ENCODE measurements at places on chromosomes 6 and 20. TPM values are rescaled to one million over a fixed set of nuclear protein-coding genes. Genes with fewer than 3 reads are reported as not detected.
A peak's percentile ranks its signal among the peaks of the same experiment; 100 is the strongest.

- no peak for DNase-seq
- H3K27me3 ChIP-seq: no peaks in the 10 kb centered on the region
- no peak overlapping the region for H3K27ac ChIP-seq
These were observed 14.2 kb downstream of the KATNA1 start for GRCh38 chr6:149634315-149634714.

GRCh38 chr20:32395066-32395465, 36.9 kb downstream of the ASXL1 start:
- H3K27ac ChIP-seq: no peak overlapping the region
- H3K27me3 ChIP-seq: no peaks in the 10 kb centered on the region
- H3K4me1 ChIP-seq: no peaks in the 10 kb centered on the region
- DNase-seq: no peak

GRCh38 chr6:14784596-14785492, 461.0 kb upstream of the JARID2 start:
- no peak for DNase-seq
- H3K4me3 ChIP-seq: no peak overlapping the region
- H3K4me1 ChIP-seq: no peaks in the 10 kb centered on the region
- H3K27me3 ChIP-seq: no peaks in the 10 kb centered on the region

DNA sequence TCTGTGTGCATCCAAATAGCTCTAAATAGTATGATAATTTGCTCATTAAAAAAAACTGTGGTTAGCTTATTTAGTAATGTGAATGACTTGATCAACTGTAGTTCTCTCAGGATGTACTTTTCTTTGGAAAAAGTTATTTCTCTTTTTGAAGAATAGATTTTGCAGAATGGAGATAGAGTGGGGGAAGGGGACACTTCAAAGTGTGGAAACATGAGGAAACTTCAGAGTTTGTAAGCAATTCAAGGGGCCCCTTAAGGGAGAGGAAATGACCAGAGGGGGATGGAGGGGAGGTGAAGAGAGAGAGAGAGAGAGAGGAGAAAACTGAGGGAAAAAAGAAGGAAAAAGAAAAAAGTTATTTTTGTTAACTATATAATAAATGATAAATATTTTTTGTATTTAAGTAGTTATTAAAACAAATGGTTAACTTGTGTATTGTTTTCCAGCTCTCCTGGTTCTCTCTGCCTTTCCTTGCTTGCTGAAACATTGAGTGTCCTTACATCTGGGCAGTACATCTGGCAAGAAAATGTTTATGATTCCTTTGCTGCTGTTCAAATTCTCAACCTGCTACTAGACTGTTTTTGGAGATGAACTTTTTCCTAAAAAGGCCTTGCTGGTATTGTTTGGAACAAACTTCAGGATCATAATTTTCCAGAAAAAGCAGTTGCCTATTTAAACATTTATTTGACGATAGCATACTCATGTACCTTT, 497.5 kb upstream of the CITED2 start:
- H3K27ac ChIP-seq: no peak overlapping the region
- peaks cover 7% of the 10 kb centered on the region for H3K4me1 ChIP-seq
- no peaks in the 10 kb centered on the region for H3K27me3 ChIP-seq
- H3K4me3 ChIP-seq: no peak overlapping the region

- H3K27me3 ChIP-seq: peaks cover 33% of the 10 kb centered on the region
- H3K27ac ChIP-seq: no peak overlapping the region
- no peaks in the 10 kb centered on the region for H3K36me3 ChIP-seq
- no peaks in the 10 kb centered on the region for H3K4me1 ChIP-seq
- no peak overlapping the region for H3K4me3 ChIP-seq
- no peak for DNase-seq
These were observed 24.9 kb upstream of the IRF4 start for GRCh38 chr6:366389-367297.

GRCh38 chr6:144063744-144064401, 31.5 kb downstream of the SF3B5 start:
- H3K27ac ChIP-seq: no peak overlapping the region
- H3K27me3 ChIP-seq: peaks cover 59% of the 10 kb centered on the region
- no peaks in the 10 kb centered on the region for H3K36me3 ChIP-seq
- peak overlapping the region; percentile 78 for H3K4me3 ChIP-seq

DNA sequence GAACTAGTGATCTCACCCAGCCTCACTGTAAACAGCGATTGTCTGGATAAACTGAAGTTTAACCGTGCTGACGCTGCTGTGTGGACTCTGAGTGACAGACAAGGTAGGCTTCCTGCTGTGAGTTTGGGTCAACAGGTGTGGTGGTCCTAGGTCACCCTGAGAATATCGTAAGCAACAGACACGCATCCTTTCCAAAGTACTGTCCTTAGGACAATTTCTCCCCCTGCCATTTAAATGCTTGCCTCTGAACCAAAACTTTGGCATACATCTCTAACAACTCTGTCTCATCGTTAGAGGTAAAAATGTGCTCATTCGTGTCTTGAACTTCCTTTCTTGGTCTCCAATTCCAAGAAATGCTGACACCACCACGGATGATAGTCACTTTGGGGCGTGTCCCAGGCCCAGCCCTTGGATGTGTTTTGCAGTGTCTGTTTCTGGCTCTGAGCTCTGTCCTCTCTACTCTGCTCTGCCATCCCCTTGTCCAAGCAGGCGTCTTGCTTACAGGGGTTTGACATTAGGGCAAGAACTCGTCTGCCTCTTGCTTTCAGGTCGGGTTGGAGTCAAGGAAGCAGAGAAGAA, 95.5 kb downstream of the EYA2 start:
- peaks cover 41% of the 10 kb centered on the region for H3K27me3 ChIP-seq
- H3K27ac ChIP-seq: no peak overlapping the region
- no peak overlapping the region for H3K4me3 ChIP-seq
- H3K36me3 ChIP-seq: no peaks in the 10 kb centered on the region
- no peaks in the 10 kb centered on the region for H3K4me1 ChIP-seq

GRCh38 chr6:166387642-166388289, 5.0 kb upstream of the MPC1 start:
- H3K27ac ChIP-seq: no peak overlapping the region
- H3K27me3 ChIP-seq: peaks cover 11% of the 10 kb centered on the region
- H3K36me3 ChIP-seq: no peaks in the 10 kb centered on the region

GRCh38 chr20:63454731-63455567, 17.5 kb downstream of the KCNQ2 start:
- no peak overlapping the region for H3K27ac ChIP-seq
- peaks cover 20% of the 10 kb centered on the region for H3K27me3 ChIP-seq
- H3K4me1 ChIP-seq: no peaks in the 10 kb centered on the region
- H3K36me3 ChIP-seq: no peaks in the 10 kb centered on the region
- no peak overlapping the region for H3K4me3 ChIP-seq

DNA sequence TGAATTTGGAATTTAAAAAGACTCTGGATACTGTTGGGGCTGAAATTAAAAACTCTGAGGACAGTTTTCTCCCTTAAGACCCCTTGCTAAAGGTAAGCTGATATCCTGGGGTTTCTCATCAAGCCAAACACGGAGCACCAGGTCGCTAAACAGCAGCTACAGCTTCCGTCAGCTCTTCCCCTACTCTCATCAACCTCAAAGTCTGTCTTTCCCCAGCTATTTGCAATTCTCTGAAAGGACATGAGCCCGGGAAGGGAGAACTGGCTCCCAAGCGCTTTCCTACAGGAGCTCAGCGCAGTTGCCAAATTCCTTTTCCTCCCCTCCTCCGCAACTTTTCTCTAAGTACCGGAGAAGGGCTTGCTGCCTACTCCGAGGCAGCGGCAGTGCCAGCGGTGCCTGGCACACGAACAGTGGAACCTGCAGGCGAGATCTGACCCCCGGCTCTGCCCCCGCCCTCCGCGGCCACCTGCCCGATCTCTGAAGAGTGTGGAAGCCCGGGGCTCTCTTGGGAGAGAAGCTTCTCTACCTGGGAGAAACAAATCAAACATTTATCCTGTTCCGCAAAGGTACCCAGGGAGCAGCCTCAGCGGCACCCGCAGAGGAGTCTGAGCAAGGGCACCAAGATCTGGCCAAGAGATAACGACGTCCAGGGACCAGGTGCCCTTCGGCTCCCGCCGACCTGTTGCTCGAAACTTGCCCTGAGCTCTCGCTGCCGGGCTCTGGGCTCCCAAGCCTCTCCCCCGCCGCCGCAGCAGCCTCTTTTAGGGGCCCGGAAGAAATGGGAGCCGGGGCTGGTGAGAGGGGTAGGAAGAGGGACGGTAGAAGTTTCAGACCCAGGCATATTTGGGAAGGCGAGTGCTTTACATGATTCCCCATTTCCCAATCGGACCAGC, 2.2 kb downstream of the CBLN4 start:
- H3K27ac ChIP-seq: no peak overlapping the region
- no peaks in the 10 kb centered on the region for H3K4me1 ChIP-seq
- peaks cover 4% of the 10 kb centered on the region for H3K27me3 ChIP-seq
- H3K4me3 ChIP-seq: no peak overlapping the region

DNA sequence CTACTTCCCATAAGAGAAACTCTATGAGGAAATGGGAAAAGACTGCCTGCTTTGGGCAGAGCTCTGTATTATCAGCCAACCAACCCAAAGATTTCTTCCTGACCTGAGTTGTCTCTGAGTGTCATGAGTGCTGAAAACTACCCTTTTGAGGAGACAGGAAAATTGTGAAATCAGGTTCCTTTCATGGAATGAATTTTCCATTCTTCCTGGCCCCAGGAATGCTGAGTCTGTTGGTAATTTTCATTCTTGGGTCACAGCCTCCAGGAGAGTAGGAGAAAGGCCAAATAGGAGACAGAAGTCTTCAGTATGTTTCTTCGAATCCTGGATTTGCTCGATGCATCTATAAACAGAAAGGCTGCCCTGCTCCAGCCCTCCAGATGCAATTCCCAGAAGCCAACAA, 53.6 kb downstream of the SCML4 start:
- no peak overlapping the region for H3K27ac ChIP-seq
- no peaks in the 10 kb centered on the region for H3K4me1 ChIP-seq
- peaks cover 10% of the 10 kb centered on the region for H3K27me3 ChIP-seq
- H3K4me3 ChIP-seq: no peak overlapping the region
- DNase-seq: peak; percentile 11
- H3K36me3 ChIP-seq: no peaks in the 10 kb centered on the region

- peaks cover 42% of the 10 kb centered on the region for H3K4me1 ChIP-seq
- no peaks in the 10 kb centered on the region for H3K36me3 ChIP-seq
- no peak overlapping the region for H3K4me3 ChIP-seq
- H3K27ac ChIP-seq: 0 out of 2 replicates have a peak overlapping the region, but pooled peaks have one; percentile 18
These were observed 664.8 kb upstream of the GJE1 start for GRCh38 chr6:141467881-141468280.

GRCh38 chr6:79640146-79641111, 9.3 kb downstream of the SH3BGRL2 start:
- no peak for DNase-seq
- H3K36me3 ChIP-seq: no peaks in the 10 kb centered on the region
- no peak overlapping the region for H3K27ac ChIP-seq

DNA sequence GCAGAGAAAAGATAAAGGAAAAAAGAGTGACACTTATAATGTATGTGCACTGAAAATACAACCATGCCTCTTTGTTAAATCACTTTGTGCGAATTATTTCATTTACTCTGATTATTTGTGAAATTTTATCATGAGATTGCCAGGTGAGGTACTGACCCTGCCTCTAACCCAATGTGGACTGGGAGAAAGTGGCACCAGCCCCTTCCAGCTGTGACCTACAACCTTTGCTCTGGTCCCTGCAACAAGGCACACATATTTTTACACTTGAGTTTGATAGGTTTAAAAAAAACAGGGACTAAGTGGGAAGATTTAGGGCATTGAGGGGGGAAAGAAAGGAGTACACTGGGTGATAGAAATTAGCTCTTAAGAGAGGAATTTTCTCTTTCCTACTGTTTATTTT, 80.3 kb upstream of the ISM1 start:
- DNase-seq: no peak
- H3K27ac ChIP-seq: no peak overlapping the region
- H3K36me3 ChIP-seq: no peaks in the 10 kb centered on the region
- no peak overlapping the region for H3K4me3 ChIP-seq

- no peaks in the 10 kb centered on the region for H3K4me1 ChIP-seq
- H3K27me3 ChIP-seq: peaks cover 54% of the 10 kb centered on the region
- no peaks in the 10 kb centered on the region for H3K36me3 ChIP-seq
- no peak for DNase-seq
These were observed 10.6 kb downstream of the IRF4 start for GRCh38 chr6:401994-402640.

DNA sequence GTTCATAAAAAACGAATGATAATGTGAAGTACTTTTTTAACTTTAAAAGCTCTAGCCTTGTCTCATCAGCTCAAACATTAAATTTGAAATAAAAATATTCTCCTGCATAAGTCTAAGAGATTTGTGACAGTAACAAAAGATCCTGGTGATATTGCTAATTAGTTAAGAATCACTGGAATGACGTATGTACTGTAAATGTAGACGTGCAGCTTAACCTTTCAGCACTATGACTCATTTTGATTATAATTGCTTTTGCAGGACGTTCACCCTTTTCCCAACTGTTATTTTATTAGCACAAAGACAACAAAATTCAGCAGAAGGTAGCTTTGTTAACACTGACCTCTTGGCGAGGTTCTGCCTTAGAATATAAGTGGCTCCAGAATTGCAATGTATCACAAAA, 68.6 kb downstream of the TENT5A start:
- no peak overlapping the region for H3K27ac ChIP-seq
- peaks cover 9% of the 10 kb centered on the region for H3K4me1 ChIP-seq
- H3K27me3 ChIP-seq: no peaks in the 10 kb centered on the region
- DNase-seq: peak; percentile 15
- H3K36me3 ChIP-seq: no peaks in the 10 kb centered on the region

DNA sequence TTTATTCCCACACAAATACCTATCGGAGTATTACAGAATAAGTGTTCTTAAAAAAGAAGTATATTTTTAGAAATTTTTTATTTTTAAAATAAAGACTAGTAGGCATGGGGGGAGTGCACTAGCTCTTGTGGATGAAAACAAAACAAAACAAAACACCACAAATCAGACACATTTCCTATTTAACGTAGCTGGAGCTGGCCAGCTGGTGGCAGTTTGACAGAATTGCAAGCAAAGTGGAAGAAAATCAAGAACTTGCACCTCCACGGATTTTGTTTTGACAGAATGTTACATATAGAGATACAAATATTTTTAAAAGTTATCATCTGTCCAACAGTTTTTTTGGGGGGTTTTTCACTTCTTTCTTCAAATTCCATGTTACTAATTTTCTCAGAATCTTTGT, 63.6 kb upstream of the SNRPB2 start:
- no peaks in the 10 kb centered on the region for H3K4me1 ChIP-seq
- no peak overlapping the region for H3K4me3 ChIP-seq
- H3K27ac ChIP-seq: no peak overlapping the region
- H3K36me3 ChIP-seq: no peaks in the 10 kb centered on the region
- no peak for DNase-seq
- H3K27me3 ChIP-seq: no peaks in the 10 kb centered on the region

Gene PACSIN1
- not detected for polyA plus RNA-seq

Gene NEDD9
- polyA plus RNA-seq: 3.0 TPM

Gene LGSN
- polyA plus RNA-seq: not detected

Gene CASS4
- polyA plus RNA-seq: 10.4 TPM

Gene RSPO3
- polyA plus RNA-seq: 4.1 TPM

Gene PNPLA1
- not detected for polyA plus RNA-seq

Gene ACSS2
- 14.3 TPM for polyA plus RNA-seq

Gene MYL9
- 681 TPM for polyA plus RNA-seq

Gene HSPA1L
- polyA plus RNA-seq: 0.85 TPM

Gene CCM2L
- polyA plus RNA-seq: not detected

All from GM23248 (cell line).